ENCODE measurements at places on chromosomes 7 and 10. TPM values are rescaled to one million over a fixed set of nuclear protein-coding genes. Genes with fewer than 3 reads are reported as not detected.
A peak's percentile ranks its signal among the peaks of the same experiment; 100 is the strongest.

GRCh38 chr7:158313931-158314330, 273.7 kb downstream of the PTPRN2 start:
- no peak overlapping the region for H3K27ac ChIP-seq
- H3K27me3 ChIP-seq, result no peaks in the 10 kb centered on the region
- no peaks in the 10 kb centered on the region for H3K36me3 ChIP-seq
- no peaks in the 10 kb centered on the region for H3K4me1 ChIP-seq

GRCh38 chr7:133957845-133958244, 169.3 kb upstream of the LRGUK start:
- no peak for DNase-seq
- H3K27ac ChIP-seq, result no peak overlapping the region
- H3K36me3 ChIP-seq, result no peaks in the 10 kb centered on the region
- no peaks in the 10 kb centered on the region for H3K27me3 ChIP-seq

- no peak overlapping the region for H3K4me3 ChIP-seq
- no peaks in the 10 kb centered on the region for H3K27me3 ChIP-seq
- peak; percentile 55 for DNase-seq
These were observed 56.8 kb upstream of the DGKI start for GRCh38 chr7:137903382-137904169.

DNA sequence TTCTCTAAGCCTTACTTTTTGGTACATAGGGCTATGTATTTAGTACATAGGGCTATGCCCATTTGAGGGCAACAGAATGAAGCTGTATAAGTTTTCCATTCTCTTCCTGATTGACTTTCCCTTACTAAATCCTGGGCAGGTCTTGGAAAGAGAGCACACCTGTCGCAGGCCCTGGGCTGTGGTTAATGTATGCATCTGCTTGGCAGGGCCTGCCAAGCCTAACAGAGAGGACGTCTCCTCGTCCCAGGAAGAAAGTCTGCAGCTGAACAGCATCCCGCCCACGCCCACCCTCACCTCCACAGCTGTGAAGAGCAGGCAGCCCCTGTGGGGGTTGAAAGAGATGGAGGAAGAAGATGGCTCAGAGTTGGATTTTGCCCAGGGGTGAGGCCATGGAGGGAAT, 8.9 kb upstream of the PVRIG start:
- no peak for DNase-seq
- H3K27ac ChIP-seq, result no peak overlapping the region
- no peak overlapping the region for H3K4me3 ChIP-seq
- H3K4me1 ChIP-seq, result no peaks in the 10 kb centered on the region
- H3K27me3 ChIP-seq, result no peaks in the 10 kb centered on the region

DNA sequence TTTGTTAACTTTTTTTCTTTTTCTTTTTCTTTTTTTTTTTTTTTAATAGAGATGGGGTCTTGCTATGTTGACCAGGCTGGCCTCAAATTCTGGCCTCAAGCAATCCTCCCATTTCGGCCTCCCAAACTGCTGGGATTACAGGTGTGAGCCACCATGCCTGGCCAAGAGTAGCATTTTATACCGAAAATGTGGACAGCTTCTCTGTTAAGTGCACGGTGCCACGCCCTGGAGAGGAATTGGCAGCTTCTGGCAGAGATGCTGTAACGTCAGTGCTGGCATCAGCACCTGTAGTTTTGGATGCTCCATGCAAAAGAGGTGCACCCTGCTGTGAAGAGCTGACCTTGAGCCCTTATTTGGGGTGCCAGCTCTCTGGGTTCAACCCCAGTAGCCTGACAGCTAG, 18.2 kb downstream of the IL15RA start:
- peaks cover 11% of the 10 kb centered on the region for H3K4me1 ChIP-seq
- H3K27me3 ChIP-seq, result no peaks in the 10 kb centered on the region
- H3K27ac ChIP-seq, result no peak overlapping the region

GRCh38 chr7:154474903-154475520, 422.8 kb downstream of the DPP6 start:
- H3K36me3 ChIP-seq, result no peaks in the 10 kb centered on the region
- no peak overlapping the region for H3K27ac ChIP-seq
- no peaks in the 10 kb centered on the region for H3K27me3 ChIP-seq
- no peaks in the 10 kb centered on the region for H3K4me1 ChIP-seq
- H3K4me3 ChIP-seq, result no peak overlapping the region
- DNase-seq, result no peak

GRCh38 chr10:16905320-16905719, 88.1 kb upstream of the RSU1 start:
- H3K36me3 ChIP-seq, result no peaks in the 10 kb centered on the region
- peak; percentile 60 for DNase-seq
- H3K4me1 ChIP-seq, result peaks cover 4% of the 10 kb centered on the region
- no peak overlapping the region for H3K27ac ChIP-seq
- no peak overlapping the region for H3K4me3 ChIP-seq
- no peaks in the 10 kb centered on the region for H3K27me3 ChIP-seq

GRCh38 chr10:22321924-22322640, 1.2 kb downstream of the BMI1 start:
- peaks cover 27% of the 10 kb centered on the region for H3K4me1 ChIP-seq
- peak overlapping the region; percentile 74 for H3K4me3 ChIP-seq
- H3K27me3 ChIP-seq, result peaks cover 32% of the 10 kb centered on the region

DNA sequence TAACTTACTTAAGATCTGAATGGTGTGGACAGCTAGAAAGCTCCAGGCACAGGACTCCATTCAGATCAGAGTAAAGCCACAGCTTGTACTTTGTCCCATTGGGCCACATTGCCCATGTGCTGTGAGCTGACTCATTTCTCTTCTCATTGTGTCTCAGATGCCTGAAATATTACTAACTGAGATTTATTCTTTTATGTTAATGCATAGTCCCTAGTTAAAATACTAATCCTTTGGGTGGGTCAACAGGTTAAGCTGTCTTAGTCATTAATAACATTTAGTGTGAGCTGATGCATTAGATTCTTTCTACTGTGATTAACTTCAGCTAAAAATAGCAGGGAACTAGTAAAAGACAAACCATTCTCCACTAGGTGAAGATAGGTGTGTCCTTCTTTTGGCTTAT, 104.7 kb upstream of the ARMC3 start:
- peak overlapping the region; percentile 73 for H3K27ac ChIP-seq
- H3K4me1 ChIP-seq, result peaks cover 34% of the 10 kb centered on the region
- H3K27me3 ChIP-seq, result no peaks in the 10 kb centered on the region
- H3K4me3 ChIP-seq, result no peak overlapping the region
- no peaks in the 10 kb centered on the region for H3K36me3 ChIP-seq

DNA sequence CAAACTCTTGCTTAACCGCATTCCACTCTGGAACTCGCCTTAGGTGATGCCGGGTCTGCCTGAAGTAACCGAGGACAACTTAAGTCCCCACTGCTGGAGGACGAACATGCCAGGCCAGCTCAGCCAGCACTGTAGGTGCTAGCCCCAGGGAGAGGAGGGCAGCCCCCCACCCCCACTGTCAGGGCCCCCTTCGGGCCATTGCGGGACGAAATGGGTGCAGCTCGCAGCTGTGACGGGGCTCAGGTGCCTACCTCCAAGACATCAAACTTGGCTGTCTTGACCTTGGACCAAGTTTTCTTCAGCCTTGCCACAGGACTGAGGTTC, 60.4 kb downstream of the CSGALNACT2 start:
- H3K36me3 ChIP-seq, result no peaks in the 10 kb centered on the region
- H3K4me1 ChIP-seq, result peaks cover 4% of the 10 kb centered on the region
- DNase-seq, result no peak
- H3K27ac ChIP-seq, result no peak overlapping the region
- H3K4me3 ChIP-seq, result no peak overlapping the region
- H3K27me3 ChIP-seq, result no peaks in the 10 kb centered on the region

DNA sequence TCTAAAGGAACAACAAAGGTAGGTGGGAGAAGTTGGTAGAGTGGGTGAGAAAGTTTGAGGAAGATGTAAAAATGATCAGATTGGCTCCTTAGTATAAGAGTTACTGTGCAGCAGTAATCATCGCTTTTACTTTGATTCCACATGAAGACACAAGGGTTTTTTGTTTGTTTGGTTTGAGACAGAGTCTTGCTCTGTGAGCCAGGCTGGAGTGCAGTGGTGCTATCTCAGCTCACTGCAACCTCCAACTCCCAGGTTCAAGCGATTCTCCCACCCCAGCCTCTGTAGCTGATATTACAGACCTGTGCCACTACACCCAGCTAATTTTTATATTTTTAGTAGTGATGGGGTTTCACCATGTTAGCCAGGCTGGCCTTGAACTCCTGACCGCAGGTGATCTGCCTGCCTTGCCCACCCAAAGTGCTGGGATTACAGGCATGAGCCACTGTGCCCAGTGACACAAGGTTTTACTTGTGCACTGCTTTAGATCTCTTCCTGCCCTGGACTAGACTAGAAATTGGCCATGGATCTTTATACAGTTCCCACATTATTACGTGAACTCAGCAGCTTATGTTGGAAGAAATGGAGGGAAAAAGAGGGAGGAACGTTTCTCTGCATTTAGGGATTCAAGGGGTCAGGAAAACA, 10.7 kb downstream of the LUC7L2 start:
- DNase-seq, result no peak
- H3K27me3 ChIP-seq, result no peaks in the 10 kb centered on the region
- H3K36me3 ChIP-seq, result peaks cover 16% of the 10 kb centered on the region
- no peak overlapping the region for H3K27ac ChIP-seq
- H3K4me1 ChIP-seq, result no peaks in the 10 kb centered on the region
- H3K4me3 ChIP-seq, result no peak overlapping the region

- H3K4me3 ChIP-seq, result no peak overlapping the region
- no peak for DNase-seq
- peaks cover 14% of the 10 kb centered on the region for H3K36me3 ChIP-seq
- H3K4me1 ChIP-seq, result no peaks in the 10 kb centered on the region
These were observed 15.4 kb downstream of the SEC61G start for GRCh38 chr7:54743580-54743979.

DNA sequence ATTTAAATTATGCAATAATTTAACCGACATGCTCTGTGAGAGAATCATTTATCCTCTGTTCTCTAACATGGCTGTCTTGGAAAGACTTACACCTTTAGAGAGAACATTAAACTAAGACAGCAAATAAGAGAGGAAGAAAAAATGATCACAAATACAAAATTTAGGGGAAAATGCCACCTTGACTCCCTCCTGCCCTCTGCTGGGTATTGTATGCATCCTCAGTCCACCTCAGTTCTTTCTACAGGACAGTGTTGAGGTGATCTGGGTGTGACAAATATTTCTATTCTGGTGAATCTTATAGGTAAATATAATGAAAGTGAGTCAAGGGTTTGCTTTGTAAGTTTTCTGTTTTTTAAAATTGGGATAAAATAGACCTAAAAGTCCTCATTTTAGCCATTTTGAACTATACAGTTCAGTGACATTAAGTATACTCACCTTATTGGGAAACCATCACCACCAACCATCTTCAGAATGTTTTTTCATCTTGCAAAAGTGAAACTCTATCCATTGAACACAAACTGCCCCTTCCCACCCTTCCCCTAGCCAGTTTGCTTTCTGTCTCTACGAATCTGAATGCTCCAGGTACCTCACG, 61.5 kb upstream of the ELMO1 start:
- H3K36me3 ChIP-seq, result no peaks in the 10 kb centered on the region
- H3K4me3 ChIP-seq, result no peak overlapping the region
- DNase-seq, result no peak
- no peaks in the 10 kb centered on the region for H3K27me3 ChIP-seq
- H3K27ac ChIP-seq, result no peak overlapping the region

GRCh38 chr7:149561072-149561471, 63.5 kb upstream of the ZNF746 start:
- DNase-seq, result peak; percentile 31
- H3K36me3 ChIP-seq, result peaks cover 8% of the 10 kb centered on the region
- no peaks in the 10 kb centered on the region for H3K4me1 ChIP-seq
- no peaks in the 10 kb centered on the region for H3K27me3 ChIP-seq
- no peak overlapping the region for H3K27ac ChIP-seq

- H3K27ac ChIP-seq, result no peak overlapping the region
- H3K36me3 ChIP-seq, result no peaks in the 10 kb centered on the region
- H3K4me3 ChIP-seq, result no peak overlapping the region
- H3K4me1 ChIP-seq, result no peaks in the 10 kb centered on the region
- DNase-seq, result no peak
- H3K27me3 ChIP-seq, result no peaks in the 10 kb centered on the region
These were observed 195.4 kb upstream of the GHITM start for GRCh38 chr10:83943920-83944319.

- DNase-seq, result no peak
- no peak overlapping the region for H3K4me3 ChIP-seq
- no peaks in the 10 kb centered on the region for H3K36me3 ChIP-seq
- H3K27ac ChIP-seq, result no peak overlapping the region
These were observed 41.5 kb downstream of the SLIT1 start for GRCh38 chr10:97144297-97144696.

DNA sequence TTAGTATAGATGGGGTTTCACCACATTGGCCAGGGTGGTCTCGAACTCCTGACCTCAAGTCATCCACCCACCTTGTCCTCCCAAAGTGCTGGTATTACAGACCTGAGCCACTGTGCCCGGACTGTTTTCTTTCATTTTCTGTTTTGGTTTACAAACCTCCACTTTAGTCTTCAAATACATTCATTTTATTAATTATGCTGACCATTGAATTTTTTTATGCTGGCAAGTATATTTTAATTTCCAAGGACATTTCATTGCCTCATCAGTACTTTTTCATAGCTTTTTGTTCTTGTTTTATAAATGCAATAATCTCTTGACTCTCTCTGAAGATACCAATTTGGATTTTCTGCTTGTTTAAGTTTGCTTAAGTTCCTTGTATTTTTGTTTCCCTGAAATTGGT, 170.5 kb downstream of the CACNB2 start:
- H3K36me3 ChIP-seq, result no peaks in the 10 kb centered on the region
- no peaks in the 10 kb centered on the region for H3K4me1 ChIP-seq
- H3K27me3 ChIP-seq, result no peaks in the 10 kb centered on the region
- DNase-seq, result no peak
- no peak overlapping the region for H3K27ac ChIP-seq
- H3K4me3 ChIP-seq, result no peak overlapping the region

- H3K4me3 ChIP-seq, result no peak overlapping the region
- no peak for DNase-seq
- no peak overlapping the region for H3K27ac ChIP-seq
- H3K36me3 ChIP-seq, result no peaks in the 10 kb centered on the region
These were observed 46.2 kb downstream of the SEM1 start for GRCh38 chr7:96663457-96663856.

DNA sequence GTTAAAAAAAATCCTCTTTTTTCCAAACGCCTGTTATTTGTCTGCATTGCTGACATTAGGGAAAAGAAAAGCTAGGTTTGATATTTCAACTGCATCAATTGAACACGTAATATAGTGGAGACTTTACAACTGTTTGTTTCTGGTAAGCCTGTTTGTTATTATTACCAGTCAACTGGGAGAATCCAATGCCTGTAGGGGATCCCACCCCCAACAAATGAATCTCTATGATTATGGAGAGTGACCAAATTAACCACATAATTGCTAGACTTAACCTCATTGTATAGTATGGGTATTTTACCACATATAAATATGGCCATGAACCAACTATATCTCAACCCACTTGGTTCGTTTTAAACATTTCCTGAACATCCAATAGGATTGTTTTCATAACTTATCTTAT, 216.1 kb downstream of the TWIST1 start:
- H3K4me1 ChIP-seq, result peaks cover under 1% of the 10 kb centered on the region
- DNase-seq, result no peak
- no peaks in the 10 kb centered on the region for H3K27me3 ChIP-seq
- no peak overlapping the region for H3K27ac ChIP-seq
- H3K36me3 ChIP-seq, result no peaks in the 10 kb centered on the region
- H3K4me3 ChIP-seq, result no peak overlapping the region

FAM25G gene
- total RNA-seq, result not detected

ALOX5 gene
- total RNA-seq, result 1.8 TPM

PNLIPRP2 gene
- total RNA-seq, result not detected

STAG3 gene
- total RNA-seq, result 0.36 TPM

PVRIG gene
- total RNA-seq, result not detected

RSPH10B gene
- total RNA-seq, result 0.12 TPM

Measured in astrocyte (in vitro differentiated cells and primary cell).